Inflammatory macrophage treated with lipopolysaccharide for 1 hour (primary cell): ENCODE measurements at places on chromosomes 5 and 9.

- DNase-seq = no peak
Observed at GRCh38 chr5:89756955-89757354, 652.6 kb downstream of the CETN3 start.

GRCh38 chr9:133772581-133772980 is 34.4 kb upstream of the SARDH start:
- no peak for DNase-seq

- no peak for DNase-seq
Observed at GRCh38 chr9:126979461-126979860, 64.9 kb downstream of the RALGPS1 start.

DNA sequence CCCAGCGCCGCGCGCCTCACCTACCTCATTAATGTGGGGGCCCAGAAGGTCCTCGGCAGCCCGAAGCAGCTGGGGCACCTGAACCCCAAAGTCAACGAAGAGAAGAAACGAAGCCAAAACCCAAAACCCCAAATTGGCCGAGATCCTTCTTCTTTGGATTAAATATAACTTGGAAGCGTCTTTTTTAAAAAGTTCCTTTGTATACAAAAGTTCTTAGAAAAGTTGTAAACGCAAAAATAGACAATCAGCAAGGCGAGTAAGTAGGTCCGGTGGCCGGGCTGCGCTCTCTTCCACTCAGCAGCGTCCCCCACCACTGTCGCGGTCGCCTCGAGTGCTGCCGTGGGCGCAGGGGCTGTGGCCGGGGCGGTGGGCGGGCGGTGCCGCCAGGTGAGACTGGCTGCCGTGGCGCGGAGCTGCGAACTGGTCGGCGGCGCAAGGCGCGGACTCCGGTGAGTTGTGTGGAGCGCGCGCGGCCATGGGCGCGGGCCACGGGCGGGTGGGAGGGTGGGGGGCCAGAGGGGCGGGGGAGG is 360 bp downstream of the KLF4 start:
- DNase-seq = no peak

DNA sequence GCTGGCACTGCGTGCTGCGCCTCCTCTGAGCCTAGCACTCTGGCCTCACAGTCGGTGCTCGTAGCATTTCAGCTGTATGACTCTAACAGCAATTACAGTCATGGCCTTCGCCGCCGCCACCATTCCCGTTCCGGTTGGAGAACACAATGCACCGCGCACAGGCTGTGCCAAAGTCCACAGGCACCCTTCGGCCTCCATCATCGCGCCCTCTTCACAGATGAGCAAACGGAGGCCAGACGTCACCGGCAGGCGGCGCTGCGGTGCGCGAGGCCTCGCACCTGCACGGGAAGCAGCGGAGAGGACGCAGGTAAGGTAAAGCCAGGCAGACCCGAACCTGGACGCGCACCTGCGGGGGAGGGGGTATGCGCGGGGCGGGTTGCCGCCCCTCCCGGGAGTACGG is 128.9 kb downstream of the BARX1 start:
- DNase-seq = no peak

- DNase-seq = no peak
Observed at GRCh38 chr5:36790847-36791246, 85.7 kb upstream of the NIPBL start.

DNA sequence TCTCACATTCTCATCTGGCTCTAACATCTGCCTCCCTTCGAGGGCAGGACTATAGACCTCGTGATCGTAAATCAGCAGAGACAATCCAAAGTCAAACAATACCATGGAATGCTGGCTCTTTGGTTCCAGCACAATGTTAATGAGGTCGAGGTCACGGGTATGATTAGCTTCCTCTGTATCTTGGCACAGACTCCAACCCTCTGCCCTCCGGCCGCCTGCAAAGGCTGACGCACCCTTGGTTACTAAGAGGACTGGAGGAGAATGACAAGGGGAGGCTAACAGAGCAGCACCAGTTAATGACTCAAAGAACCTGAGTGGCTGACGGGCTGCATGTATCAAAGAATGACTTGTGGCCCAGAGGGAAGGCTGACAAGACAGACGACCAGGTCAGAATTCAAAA is 10.1 kb downstream of the LHFPL2 start:
- no peak for DNase-seq

DNA sequence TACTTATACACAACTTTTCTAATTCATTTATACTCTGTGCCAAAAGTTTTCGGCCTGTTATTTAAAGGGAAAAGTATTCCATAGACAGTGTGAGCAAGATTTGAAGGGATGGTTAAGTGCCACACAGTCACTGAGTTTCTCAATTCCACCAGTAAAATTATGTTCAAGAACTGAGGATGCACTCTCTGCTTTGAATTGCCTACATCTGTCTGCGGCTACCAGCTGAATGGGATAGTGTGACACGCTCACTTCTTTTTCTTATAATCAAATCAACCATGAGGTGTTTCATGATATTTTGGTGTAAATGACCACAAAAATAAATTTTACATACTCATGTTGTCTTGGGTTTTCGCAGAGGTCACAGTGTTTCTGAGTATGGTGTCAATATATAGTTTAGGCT is 218.4 kb upstream of the TMEM161B start:
- DNase-seq = no peak
